SK-N-SH (cell line): ENCODE measurements at places on chromosomes 2 and 18.

GRCh38 chr2:200359552-200359951 lies 53.1 kb downstream of the SPATS2L start:
- no peak for DNase-seq

DNA sequence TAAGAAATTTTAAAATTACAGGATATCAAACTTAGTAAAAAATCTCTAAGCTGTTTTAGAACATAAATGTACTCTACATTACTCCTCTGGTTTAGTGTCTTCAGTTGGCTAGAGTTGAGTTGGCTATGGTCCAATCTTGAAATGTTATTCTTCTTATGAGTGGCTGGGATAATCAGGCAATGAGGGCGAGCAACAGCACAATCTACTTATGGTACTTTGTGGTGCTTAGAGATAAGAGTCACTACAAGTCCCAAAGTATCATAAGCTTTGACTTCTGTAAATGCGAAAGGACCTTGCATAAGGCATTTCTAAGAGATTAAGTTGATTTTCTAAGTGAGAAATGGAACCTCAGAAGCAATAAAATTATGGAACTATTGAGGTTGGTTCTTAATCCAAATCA lies 361.7 kb downstream of the GPD2 start:
- DNase-seq, result no peak

GRCh38 chr2:158603205-158603604 lies 146.5 kb downstream of the PKP4 start:
- no peak for DNase-seq

GRCh38 chr18:70337139-70337972 lies 48.5 kb downstream of the SOCS6 start:
- DNase-seq, result no peak

- DNase-seq, result peak; percentile 39
These were observed 15.8 kb downstream of the TMEM200C start for GRCh38 chr18:5879479-5879882.

GRCh38 chr2:44959855-44960254 lies 18.4 kb downstream of the SIX3 start:
- no peak for DNase-seq

- DNase-seq, result no peak
These were observed 30.0 kb downstream of the EN1 start for GRCh38 chr2:118817469-118817868.

- DNase-seq, result no peak
These were observed 2.5 kb downstream of the TNFAIP6 start for GRCh38 chr2:151359768-151360461.

GRCh38 chr18:24627644-24628315 lies 167.3 kb downstream of the HRH4 start:
- no peak for DNase-seq

DNA sequence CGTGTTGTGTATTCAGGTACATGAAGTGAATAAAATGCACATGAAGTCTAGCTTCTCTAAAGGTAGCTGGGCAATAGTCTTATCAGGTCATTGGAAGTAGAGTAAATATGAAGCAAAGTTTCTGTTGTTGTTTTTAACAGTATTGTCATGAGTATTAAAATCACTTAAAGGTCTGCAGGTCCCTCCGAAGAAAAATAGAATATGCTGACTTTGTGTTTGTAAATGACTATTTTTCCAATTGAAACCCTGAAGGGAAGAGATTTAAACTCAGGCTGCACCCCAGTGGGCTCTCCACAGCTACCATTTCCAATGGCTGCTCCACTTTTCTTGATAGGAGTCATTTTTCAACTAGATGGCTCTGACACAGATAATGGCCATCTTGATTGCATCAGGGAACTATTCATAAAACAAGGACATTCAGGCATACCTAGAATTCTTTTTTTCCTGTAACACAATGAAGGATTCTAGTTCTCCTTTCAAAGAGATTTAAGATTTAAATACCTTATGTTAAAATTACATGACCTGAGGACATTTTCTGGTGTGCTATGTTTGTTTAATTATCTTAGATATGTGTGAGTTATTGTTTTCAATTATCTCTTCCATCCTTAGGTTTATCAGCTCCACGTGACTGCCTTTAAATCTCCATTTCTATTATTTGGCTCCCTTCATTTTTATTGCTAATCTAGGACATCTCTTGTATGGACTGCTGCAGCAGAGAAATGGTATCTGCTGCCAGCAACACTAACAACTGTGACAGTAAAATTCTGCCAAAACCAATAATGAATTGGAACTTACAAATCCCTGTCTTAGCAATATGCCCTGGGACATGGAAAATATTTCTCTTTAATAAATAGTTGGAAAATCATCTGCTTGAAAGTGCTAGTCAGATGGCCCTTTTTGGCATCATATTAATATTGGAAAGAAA lies 149.2 kb upstream of the NOSTRIN start:
- DNase-seq, result peak; percentile 28
